ENCODE measurements at places on chromosomes 6 and 20.

DNA sequence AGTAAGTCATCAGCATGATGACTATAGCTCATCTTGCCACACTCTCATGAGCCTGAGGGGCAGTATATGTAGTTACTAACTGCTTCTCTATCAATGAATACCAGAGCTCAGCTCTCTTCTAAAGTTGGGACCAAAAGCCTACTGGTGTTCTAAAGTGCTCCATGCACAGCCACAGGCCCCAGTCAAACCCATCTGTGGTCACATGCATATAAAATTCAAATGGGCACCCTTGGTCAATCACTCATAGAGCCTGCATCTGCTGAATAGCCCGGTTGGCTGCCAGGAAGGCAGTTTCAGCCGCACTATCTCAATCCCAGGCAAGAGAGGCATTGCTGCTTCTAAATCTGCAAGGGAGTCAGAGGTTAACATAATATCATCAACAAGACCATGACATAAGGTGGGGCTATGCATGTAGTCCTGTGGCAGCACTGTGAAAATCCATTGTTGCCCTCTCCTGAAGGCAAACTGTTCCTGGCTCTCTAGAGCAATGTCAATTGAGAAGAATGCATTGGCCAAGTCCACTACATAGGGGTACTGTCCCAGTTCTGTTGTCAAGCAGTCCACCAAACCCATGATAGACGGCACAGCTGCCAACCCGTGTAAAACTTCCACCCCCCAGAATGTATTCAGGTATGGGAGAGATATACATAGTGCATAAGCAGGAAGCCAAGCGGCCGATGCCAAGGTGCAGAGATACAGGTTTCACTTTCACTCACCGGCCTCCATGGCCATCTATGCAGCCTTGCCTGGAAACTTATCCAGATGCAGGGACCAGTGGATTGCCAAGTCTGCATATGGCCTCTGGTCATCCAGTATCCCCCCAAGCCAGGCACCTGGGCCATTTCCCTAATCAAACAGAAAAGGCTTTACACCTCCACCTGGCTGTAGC, 76.2 kb downstream of the ALDH8A1 start:
- no peak for DNase-seq

DNA sequence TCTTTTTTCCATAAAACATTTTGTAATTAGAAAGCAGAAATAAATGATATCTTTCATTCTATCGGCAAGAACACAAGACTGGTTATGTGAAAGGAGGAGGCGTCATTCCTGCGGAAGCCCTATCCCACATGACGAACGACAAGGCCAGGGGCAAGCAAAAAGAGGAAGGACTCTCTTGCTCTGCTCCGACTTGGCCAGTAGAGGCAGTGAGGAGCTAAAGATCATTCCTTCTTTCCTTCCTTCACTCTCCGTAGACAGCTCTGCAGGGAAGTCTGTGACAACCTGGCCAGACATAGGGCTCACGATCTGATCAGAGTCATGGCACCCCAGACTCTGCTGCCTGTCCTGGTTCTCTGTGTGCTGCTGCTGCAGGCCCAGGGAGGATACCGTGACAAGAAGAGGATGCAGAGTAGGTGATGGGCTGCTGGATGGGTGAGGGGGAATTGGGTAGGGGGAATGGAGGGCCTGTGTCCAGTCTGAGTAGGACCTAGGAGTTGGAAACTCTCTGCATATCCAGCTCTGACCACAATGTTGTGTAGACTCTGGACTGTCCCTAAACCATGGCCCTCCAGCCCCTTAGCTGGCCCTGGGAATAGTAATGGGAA, at the start of gene WFDC10A:
Gene WFDC10A (plus strand): TSS at position 244 of the 605 bp plus-strand sequence. CDS start 75 bp downstream, at position 319.
- DNase-seq, result peak; percentile 21

- DNase-seq, result peak; percentile 44
Measured at GRCh38 chr20:59123011-59123677, 40.5 kb upstream of the ZNF831 start.

- DNase-seq, result no peak
Measured at GRCh38 chr20:40728470-40728869, 39.4 kb upstream of the MAFB start.

GRCh38 chr20:3167738-3168078, 5.6 kb downstream of the LZTS3 start:
- no peak for DNase-seq

- no peak for DNase-seq
Measured at GRCh38 chr6:122432816-122433215, 33.4 kb downstream of the HSF2 start.

- no peak for DNase-seq
Measured at GRCh38 chr20:25864326-25864962, 167.8 kb upstream of the ZNF337 start.

DNA sequence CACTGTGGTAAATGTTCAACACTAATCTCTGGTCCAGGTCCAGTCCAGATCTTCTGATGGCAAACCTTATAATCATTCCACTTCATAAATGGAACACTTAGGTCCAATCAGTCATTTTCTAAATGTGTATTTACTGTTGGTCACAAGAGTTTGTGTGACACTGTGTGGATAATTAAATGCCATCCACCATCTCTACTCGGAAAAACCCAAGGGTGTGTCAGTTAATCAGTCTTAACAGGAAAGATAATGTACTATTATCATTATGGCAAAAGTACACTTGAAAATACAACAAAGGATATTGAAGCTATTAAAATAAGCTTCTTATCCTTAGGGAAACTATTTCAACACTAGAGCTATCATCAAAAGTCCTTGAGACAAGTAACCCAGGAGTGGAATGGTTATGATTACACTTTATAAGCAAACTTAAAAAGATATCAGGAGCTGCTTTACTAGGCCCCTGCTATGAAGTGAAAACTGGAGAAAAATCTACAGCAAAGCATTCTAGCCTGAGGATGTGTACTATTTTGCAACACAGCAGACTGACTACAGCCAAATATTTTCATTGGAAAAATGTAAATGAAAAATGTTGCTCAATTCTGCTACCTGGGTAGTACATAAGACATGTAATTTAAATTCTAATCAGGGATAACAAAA, 227.9 kb downstream of the LAMA2 start:
- no peak for DNase-seq

DNA sequence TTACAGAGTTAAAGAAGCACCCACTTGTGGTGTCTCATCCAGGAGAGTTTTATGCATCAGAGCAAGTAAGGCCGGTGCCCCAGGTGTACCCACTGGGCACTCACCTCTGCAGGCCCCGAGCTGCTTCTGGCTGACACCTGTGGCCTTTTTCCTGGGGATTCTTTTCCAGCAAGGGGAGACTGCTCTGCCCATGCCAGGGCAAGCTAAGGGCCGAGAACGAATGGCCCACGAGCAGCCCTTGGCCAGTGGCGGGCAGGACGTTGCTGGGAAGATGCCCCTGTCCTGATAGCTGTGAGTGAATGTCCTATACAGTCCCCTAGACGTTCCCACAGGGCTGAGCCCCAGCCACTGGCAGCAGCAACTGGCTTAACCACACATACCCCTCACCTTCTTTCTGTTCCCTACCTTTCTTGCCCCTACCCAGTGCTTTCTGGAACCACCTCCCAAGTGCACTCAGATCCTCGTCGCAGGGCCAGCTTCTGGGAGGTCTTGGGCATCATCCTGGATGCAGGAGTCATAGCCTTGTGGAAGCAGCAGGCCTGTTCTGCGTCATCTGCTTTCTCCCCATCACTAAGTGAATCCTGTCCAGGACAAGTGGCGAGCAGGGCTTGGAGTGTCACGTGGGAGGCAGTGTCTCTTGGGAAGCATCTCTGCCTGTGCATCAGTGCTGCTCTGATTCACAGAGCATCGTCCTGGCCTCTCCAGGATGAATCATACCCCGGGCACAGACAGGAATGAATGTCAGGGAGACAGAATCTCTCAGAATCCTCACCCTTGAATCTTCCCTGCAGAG, 32.5 kb downstream of the SYNDIG1 start:
- DNase-seq, result no peak

GRCh38 chr20:62624719-62625453, 17.4 kb upstream of the SLCO4A1 start:
- no peak for DNase-seq

- no peak for DNase-seq
Measured at GRCh38 chr6:14626556-14626955, 509.0 kb downstream of the CD83 start.

DNA sequence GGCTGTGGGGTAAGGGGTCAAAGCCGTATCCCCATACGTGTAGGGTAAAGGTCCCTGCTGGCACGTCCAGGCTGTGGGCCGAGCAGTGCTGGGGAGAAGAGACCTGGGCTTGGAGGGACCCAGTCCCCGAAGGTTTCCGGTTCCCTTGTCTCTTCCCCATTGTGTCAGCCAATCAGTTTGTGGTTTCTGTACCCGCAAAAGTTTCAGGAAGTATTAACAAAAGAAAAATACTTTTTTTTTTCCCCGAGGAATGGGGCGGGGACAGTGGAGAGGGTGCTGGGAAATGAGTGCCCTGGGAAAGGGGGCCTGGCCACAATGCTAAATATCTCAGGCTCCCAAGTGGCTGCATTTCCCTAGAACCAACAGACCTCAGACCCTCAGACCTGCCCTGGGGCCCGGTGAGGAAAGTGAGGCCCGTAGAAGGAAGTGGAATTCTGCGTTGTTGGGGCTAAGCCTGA, 15.2 kb upstream of the AMD1 start:
- DNase-seq, result no peak

DNA sequence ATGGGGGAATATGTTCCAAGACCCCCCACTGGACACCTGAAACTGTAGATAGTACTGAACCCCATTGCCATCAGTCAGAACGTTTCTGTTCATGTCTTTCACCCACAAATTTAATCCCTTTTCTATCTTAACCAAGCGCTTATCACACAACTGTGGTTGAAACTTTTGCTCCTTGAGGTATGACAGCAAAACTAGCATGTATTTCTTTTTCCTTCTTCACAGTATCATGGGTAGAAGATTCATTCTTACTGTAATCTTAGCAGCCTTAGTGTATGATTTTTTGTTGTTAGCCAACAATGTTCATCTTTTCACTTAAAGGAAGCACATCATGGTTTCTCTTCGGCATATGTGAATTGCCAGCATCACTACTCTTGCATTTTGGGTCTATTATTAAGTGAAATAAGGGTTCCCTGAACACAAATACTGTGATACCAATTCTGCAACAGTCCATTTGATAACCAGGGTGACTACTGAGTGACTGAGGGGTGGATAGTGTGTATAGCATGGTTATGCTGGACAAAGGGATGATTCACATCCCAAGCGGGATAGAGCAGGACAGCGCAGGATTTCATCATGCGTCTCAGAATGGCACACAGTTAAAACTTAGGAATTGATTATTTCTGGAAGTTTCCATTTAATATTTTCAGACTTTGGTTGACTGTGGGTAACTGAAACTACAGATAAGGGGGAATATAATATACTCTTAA, 41.8 kb downstream of the KCNS1 start:
- no peak for DNase-seq

GRCh38 chr6:14802514-14803160, 443.2 kb upstream of the JARID2 start:
- DNase-seq, result no peak

DNA sequence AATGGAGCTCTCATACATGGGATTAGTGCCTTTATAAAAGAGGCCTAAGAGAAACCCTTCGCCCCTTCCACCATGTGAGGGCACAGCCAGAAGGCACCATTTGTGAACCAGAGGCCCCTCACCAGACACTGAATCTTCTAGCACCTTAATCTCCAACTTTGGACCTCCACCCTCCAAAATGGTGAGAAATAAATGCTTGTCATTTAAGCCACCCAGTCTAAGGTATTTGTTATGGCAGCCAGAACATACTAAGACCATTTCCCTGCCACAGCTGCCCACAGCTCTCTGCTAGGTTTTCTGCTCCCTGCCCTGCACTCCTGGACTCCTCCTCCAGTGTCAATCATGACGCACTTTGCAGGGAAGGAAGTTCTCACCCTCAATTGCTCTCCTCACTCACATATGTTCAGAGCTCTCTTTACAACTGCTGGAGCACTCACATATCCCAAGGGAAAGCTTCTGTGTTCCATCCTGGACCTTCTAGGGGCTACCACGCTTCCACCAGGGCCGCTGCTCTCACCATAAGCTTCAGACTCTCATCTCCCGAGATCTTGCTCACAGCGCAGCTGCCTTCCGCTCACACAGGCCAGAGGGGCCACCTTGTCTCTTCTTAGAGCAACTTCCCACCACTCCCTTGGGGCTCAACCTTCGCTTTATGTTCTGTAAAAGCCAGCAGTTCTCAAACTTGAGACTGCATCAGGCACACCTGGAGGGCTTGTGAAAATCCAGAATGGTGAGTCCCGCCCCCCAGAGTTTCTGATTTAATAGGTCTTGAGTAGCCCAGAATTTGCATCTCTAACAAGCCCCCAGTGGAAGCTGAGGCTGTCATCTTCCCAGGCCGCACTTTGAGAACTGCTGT, 1.6 kb upstream of the LY86 start:
- no peak for DNase-seq

- no peak for DNase-seq
Measured at GRCh38 chr20:57618764-57619050, 1.5 kb downstream of the ZBP1 start.

GRCh38 chr20:44053046-44053445, 133.9 kb downstream of the JPH2 start:
- no peak for DNase-seq

DNA sequence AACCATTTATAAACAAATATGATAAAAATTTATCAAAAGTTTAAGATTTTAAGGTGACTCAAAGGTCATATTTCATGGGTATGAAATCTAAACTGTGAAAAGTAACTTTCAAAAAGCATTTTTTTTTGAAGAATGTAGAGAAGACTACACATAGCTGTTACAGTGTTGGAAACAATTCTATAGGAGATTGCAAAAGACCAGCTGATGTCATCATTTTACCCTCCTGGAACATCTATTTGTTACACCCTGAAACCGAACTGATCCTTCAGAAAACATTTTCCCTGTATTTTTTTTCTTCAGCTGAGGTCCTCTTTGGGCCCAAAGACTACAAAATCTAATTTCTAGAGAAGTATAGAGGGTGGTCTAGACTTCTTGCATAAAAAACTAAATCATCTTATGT, 297.5 kb upstream of the FERMT1 start:
- no peak for DNase-seq

DNA sequence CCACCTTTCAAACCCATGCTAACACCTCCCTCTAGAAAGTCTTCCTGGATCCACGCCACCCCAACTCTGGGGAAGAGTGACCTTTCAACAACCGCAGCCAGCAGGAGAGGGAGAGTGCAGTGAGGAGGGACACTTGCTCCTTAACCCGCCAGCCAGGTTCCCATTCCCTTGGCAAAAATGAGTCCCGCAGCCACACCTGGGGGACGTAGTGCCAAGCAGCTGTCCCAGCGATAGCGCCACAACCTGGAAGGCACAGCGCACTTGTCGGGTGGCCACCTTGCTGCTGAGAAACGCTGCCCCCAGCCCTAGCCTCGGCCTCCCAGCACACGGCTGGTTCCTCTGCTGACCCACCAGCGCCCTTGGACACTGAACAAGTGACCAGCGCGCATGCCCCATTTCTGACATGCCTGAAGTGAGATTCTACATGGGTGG, 119.3 kb downstream of the JPH2 start:
- DNase-seq, result no peak

GRCh38 chr20:49889001-49889934, 26.1 kb downstream of the SPATA2 start:
- no peak for DNase-seq
